ENCODE measurements at places on chromosomes 2 and 18.

DNA sequence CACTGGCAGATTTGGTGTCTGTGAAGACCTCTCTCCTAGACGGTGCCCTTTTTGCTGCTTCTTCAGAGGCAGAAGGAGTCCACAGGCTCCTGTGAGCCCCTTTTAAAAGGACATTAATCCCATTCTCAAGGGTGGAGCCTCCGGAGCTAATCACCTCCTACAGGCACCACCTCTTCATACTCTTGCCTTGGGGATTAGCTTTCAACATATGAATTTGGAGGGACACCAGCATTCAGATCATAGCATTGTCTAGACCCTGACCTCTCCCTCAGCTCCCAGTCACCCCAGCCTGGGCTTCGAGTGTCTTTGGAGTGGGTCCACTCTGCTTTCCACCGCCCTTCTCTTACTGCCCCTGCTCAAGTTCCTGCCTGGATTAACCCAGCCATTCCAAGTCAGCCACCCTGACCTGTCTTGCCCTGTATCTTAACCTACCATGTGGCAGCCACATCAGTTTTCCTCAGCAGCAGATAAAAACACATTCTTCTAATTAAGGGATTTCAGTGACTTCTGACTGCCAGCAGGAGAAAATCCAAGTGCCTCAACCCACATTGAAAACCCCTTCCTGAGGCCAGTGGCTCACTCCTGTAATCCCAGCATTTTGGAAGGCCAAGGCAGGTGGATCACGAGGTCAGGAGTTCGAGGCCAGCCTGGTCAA lies 6.1 kb upstream of the NCL start:
- no peak for DNase-seq

GRCh38 chr2:126856403-126856802 lies 42.3 kb upstream of the TEX51 start:
- no peak for DNase-seq

- DNase-seq: no peak
Observed at GRCh38 chr2:237250599-237250998, 163.4 kb downstream of the COL6A3 start.

DNA sequence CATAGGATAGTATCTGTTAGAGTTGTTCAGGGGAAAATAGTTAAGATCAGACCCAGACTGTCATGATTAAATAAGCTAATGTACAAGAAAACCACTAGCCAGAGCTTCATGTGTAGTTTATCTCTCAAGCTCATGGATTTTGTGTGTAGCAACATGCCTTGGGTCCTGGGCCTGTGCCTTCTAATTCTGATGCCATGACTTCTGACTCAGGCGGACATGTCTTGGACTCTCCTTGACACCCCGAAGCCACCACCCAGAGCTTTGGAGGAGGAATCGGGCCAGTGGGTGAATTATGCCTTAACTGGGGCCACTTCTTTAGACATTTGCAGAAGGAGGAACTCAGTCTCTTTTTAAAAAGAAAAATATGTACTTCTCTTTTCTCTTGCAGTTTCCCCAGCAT lies 68.7 kb downstream of the NPAS2 start:
- no peak for DNase-seq

GRCh38 chr18:10838553-10838952 lies 310.8 kb downstream of the PIEZO2 start:
- no peak for DNase-seq

DNA sequence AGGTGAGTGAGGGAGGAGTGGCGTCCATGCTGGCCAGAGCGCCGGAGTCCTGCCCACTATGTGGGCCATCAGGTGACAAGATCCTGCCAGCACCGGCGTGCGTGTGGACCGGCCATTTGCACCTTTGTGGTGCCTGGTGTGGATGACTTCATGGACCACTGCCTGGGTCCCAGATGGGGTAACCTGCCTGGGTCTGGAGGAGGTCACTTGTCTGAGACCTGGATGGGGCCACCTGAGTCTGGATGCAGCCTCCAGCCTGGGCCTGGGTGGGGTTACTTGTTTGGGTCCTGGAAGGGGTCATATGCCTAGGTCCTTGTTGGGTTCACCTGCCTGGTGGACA lies 299.6 kb downstream of the NDUFA10 start:
- DNase-seq: no peak

DNA sequence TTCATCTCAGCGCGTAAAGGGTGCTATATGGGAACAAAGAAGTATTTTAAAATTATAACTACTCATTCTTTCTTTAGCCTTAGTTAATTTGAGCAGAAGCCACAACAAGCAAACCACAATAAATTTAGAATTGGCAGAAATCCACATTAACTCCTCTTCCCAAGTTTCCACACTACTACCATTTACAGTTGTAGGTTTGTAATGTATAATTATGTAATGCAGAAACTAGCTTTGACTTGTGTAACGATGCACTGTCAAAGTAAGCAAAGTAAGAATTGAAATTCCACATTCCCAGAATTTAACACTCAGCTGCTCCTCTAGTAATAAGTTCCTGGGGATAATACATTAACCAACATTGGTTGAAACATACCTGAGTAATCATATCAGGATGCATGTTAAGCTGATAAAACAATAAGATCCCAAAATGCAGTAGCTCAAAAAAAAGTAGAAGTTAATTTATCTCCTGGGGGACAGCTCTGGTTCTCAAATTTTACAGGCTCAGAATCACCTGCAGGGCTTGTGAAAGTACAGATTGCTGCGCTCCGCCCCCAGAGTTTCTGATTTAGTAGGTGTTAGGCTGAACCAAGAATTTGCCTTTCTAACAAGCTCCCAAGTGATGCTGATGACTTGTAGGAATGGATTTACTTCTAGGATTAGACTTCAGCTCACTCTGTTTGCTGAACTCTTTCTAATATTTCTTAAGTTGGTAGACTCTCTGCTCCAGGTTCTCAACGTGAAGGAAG lies 9.9 kb downstream of the GRP start:
- no peak for DNase-seq

GRCh38 chr2:117775703-117776219 lies 38.7 kb upstream of the DDX18 start:
- no peak for DNase-seq

GRCh38 chr18:28757466-28758008 lies 580.6 kb upstream of the CDH2 start:
- DNase-seq: no peak

DNA sequence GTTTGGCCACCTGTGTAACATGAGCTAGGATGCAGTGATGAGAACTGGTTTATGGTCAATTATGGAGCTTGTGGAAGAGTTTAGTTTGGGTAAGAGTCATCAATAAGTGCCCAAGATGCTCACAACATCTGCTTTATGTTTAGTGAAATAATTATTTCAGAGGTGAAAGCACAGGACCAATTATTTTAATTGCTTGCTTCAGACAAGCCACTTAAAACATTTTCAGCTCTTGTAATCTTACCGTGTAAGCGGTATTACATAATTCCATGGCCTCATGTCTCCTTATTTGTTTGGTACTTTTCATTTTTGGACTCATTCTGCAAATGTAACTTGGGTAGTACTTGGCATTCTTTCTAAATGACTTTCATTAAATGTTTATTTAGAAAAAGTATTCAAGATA lies 5.4 kb downstream of the B3GNT2 start:
- DNase-seq: no peak

- no peak for DNase-seq
Observed at GRCh38 chr2:133345638-133346037, 222.6 kb downstream of the NCKAP5 start.

DNA sequence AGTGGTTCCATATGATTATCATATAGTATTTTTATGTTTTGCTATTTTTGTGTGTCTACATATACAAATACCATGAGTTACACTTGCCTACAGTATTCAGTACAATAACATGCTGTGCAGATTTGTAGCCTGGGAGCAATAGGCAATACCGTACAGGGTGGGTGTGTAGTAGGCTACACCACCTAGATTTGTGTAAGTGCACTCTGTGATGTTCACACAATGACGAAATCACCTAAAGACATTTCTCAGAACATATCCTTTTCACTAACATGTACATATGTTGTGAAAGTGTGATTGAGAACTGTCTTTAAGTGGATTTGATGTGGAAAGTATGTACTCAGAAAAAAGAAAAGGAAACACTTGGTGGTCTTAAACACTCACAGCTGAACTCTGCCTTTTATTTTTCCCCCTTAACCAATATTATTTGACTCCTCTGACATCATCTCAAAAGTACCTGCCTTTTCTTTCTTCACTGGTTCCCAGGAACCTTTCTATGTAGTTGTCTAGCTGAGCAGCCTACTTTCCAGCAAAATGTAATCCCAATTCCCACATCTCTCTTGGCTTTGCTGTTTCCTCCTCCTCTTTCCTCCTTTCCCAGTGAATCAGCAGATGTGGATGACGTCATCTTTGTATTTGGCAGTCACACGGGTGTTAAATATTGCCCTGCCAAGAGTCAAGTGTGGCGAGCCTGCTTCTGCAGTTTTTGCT lies 47.7 kb downstream of the OSBPL6 start:
- DNase-seq: no peak

GRCh38 chr2:143473216-143473615 lies 344.0 kb downstream of the ARHGAP15 start:
- DNase-seq: no peak

DNA sequence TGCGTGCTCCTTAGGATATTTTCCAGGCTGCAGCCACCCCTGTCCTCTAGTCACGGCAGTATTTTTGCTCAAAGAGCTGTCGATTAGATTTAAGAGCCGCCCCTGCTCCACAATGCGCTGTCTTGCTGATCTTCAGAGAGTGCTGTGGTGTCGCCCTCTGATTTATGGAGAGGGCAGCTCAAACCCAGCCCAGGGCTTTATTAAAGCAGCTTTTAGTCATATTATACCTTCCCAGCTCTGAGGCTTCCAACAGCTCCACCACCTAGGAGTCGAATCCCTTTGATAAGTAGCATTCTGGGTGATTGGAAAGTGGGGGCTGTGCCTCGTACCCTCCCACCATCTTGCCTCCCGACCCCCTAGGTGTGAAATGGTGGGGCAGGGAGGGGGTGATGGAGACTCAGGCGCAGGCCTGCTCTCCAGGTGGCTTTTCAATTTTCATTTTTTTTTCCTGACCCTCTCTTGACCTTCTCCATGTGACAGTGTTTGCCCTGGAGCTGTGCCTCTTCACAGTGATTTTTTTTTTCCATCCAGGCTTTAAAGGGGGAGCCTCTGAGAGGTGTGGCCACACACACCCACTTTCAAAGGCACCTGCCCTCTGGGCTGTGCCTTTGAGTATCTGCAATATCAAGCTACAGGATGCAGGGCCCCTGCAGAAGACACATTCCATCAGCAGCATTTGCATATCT lies 53.1 kb upstream of the NRP2 start:
- no peak for DNase-seq

DNA sequence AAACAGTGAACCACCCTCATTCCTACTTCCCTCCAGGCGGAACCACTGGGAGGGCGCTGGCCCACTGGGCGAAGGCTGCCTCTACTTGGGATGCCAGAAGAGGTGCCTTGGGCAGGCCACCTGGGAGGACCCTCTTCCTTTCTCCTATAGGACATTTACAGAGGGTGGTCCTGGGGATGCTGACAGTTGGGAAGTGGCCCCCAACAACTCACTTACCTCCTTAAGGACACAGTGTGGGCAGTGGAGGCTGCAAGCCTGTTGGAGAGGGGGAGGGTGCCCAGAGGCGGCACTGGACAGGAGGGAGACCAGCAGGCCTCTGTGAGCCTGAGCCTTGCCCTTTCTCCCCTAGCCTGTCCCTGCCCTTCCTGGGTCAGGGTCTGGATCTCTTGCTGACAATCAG lies 346.4 kb upstream of the HS6ST1 start:
- DNase-seq: no peak

GRCh38 chr2:125679903-125680302 lies 976.1 kb upstream of the GYPC start:
- no peak for DNase-seq

- DNase-seq: no peak
Observed at GRCh38 chr2:99711144-99711543, 221.3 kb upstream of the REV1 start.

DNA sequence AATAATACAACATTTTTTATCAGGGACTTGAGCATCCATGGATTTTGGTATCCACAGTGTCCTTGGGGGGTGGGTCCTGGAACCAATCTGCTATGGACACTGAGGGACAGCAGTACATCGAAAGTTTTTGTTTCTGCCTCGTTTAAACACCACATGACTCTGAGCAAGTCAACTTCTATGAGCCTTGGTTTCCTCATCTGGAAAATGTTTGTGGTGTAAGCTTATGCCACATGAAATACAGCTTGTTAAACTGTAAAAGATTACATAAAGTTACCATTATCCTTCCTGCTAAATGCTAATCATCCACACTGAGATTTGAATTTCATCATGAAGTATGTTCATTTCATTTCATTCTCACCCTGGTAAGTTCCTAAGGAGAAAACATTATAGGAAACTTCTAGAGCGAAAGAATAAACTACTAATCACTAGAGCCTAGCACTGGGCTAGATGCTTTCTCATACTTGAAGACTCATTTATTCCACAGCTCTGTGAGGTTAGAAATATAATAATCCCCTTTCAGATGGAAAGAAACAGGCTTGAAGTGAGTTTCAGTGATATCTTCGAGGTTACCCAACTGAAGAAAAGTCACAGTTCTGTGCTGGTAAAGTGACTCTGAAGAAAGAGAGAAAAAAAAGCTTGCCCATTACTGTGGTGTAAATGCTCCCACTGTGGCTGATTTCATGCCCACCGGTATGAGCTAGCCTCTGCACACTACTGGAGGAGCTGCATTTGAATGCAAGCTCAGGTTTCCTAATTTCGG lies 29.2 kb downstream of the MCFD2 start:
- DNase-seq: no peak

- DNase-seq: no peak
Observed at GRCh38 chr2:154532763-154533162, 165.7 kb upstream of the KCNJ3 start.

GRCh38 chr2:98118161-98118560 lies 31.2 kb downstream of the VWA3B start:
- DNase-seq: no peak

DNA sequence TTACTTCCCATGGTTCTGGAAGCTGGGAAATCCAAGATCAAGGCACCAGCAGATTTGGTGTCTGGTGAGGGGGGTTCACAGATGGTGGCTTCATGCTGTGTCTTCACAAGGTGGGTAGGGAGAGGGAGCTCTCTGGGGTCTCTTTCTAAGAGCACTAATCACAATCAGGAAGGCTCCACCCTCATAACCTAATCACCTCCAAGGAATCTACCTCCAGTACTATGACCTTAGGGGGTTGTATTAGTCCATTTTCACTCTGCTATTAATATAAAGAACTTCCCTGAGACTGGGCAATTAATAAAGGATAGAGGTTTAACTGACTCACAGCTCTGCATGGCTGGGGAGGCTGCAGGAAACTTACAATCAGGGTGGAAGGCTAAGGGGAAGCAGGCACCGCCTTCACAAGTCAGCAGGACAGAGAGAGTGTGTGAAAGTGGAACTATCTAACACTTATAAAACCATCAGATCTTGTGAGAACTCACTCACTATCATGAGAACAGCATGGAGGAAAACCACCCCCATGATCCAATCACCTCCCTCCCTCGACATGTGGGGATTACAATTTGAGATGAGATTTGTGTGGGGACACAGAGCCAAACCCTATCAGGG lies 17.6 kb downstream of the TBC1D8 start:
- no peak for DNase-seq

- no peak for DNase-seq
Observed at GRCh38 chr2:170145191-170145590, 32.8 kb upstream of the MYO3B start.

All from stimulated activated CD4-positive, alpha-beta T cell treated with anti-CD3 and anti-CD28 coated beads, TNF-alpha, amount 100 ng/mL, for 24 hours (primary cell).